ENCODE measurements at places on chromosomes 1 and 21. TPM values are rescaled to one million over a fixed set of nuclear protein-coding genes. Genes with fewer than 3 reads are reported as not detected.

DNA sequence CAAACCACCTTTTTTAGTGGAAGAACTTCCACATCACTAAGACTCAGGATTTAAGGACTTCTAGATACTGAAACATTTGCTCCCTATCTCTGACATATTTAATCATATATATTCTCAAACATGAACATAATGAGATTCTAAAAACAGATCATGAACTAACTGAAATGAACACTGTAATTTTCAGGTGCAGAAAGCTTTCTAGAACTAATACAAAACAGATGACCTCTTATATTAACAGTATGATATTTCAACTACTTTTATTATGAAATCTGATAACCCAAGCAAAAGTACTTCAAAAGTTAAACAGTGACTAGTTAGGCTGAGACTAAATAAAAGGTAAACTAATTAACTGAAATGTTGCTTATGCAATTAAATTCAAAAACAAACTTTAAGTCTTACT lies 157.5 kb downstream of the COP1 start:
- no peak for DNase-seq

DNA sequence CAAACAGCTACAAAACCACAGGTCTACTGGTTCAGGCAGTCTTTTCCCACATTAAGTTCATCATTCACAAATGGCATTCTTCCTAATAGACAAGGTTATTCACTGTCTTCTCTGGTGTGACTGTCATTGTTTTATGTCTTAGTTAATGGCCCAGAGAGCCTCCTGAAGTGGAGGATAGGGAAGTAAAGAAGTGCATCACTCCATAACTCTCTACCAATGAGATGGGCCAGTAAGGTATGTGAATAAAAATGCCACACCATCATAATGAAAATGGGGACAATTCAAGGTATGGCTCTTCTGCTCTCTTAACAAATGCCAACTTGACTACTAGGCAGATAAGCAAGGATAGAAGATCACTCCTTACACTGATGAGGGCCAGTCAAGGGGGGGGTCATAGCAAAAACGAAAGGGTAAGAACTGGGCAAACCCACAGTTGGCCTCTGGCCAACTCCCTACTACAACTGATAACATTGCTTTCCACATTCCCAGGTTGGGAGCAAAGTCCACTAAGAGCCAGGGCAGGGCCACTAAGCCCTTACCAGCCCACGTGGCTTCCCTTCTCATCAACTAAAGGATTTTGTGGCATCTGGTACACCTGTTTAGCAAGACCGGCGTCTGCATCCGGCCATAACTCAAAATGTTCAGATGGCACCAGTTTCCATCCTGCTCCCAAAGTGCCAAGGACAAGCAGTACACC lies 10.0 kb downstream of the PABPC4 start:
- no peak for DNase-seq

GRCh38 chr1:71269818-71270217 lies 189.0 kb upstream of the ZRANB2 start:
- DNase-seq, result no peak

DNA sequence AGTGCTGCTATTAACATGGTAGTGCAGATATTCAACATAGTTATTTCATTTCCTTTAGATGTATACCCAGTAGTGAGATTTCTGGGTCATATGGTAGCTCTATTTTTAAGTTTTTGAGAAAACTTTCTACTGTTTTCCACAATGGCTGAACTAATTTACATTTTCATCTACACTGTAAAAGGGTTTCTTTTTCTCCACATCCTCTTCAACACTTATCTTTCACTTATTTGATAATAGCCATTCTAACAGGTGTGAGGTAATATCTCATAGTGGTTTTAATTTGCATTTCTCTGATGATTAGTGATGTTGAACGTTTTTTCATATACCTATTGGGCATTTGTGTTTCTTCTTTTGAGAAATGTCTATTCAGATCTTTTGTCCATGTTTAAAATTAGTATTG lies 149.8 kb downstream of the PDE4B start:
- no peak for DNase-seq

DNA sequence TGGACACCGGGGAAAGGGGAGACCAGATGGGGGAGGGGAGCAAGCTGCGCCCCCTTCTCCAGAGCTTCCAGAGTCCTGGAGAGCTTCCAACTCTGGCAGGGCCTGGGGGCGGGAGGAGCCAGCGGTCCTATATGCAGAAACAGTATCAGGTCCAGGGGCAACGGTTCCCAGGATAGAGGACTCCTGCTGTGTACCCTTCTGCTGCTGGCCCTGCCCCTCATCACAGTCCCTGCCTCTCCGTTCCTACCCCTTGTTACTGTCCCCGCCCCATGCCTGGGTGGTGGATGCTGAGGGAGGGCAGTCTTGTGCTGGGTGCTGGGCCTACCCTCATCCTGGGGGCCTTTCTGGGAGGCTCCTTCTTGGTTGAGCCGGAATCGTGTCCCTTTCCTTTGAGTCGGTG lies 19.2 kb upstream of the PEX10 start:
- no peak for DNase-seq

DNA sequence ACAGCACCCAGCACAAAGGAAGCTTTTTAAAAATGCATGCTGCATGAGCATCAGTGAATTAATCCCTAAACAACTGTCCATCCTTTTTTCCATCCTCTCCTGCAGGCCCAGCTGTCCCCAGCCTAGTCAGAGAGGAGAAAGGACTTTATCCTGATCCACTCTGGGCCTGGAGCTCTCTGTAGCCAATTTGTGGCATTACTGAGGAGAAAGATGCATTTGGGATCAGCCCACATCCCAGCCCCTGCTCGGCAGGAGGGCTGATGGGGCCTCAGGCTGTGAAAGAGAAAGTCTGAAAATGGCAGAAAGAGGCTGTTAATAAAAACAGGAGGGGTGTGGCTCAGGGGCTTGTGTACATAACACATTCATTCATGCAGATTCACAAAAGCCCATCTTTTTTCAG lies 37.5 kb upstream of the ATP2B4 start:
- DNase-seq, result no peak

GRCh38 chr1:89580036-89580435 lies 52.9 kb upstream of the LRRC8C start:
- DNase-seq, result no peak

DNA sequence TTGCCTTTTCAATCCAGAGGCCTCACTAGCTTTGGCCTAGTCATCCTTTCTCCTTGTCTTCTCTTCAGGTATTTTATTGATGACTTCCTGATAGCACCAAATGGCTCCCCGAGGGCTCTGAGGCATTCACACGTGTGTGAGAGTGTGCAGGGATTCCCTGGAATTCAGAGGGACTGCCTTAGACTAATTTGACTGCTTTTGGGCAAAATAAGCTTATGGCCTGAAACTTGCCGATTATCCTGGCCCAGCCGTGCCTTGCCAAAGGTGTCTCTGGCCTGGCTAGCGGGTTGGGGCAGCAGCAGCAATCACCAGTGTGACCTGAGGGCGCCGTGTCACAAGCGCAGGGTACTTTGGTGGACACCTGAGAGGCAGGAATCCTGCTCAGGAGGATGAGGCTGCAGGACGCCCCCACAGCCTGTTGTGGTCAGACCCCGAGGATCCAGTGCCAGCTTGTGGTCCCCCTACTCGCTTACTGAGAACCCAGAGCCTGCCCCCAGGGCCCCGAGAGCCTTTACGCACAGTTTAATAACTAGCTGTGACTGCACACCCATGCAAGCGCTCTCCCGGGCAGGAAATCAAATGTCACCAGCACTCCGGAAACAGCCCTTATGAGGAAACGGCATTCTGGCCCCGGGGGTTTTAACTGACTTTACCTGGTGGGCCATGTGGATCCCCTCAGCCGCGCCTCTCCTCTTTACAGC lies 62.8 kb upstream of the PDE9A start:
- DNase-seq, result no peak

- no peak for DNase-seq
These were observed 601.0 kb downstream of the NUF2 start for GRCh38 chr1:163922743-163923201.

DNA sequence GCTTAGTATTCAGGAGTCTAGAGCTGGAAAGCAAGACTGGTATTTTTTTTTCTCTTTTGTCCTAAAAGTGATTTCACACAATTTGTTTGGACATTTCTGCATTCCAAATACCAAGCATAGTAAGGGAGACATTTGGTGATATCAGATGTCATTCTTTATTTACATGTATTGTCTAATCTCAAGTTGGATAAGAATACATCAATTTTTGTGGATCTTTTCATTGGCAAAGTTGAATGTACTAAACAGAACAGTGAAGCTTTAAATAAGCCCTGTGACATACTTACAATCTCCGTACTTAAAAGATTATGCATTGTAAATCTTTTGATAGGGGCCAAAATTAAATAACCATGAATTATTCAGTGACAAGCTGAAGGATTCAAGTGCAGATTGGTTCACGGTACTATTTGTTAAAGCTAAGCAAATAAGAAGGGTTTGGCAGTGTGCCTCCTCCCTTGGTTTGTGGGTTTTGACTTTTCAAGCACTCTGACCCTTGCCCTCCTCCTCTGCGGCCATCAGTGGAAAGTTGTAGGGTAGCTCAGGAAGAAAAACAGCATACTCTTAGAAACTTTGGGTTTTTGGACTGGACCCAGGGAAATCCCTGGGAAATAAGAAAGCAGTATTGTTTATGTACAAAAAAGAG lies 663.7 kb downstream of the ADGRL2 start:
- DNase-seq, result peak; percentile 60

The TMOD4 gene
- 1.4 TPM for polyA plus RNA-seq
